ENCODE measurements at places on chromosomes 5 and 9.
A peak's percentile ranks its signal among the peaks of the same experiment; 100 is the strongest.

DNA sequence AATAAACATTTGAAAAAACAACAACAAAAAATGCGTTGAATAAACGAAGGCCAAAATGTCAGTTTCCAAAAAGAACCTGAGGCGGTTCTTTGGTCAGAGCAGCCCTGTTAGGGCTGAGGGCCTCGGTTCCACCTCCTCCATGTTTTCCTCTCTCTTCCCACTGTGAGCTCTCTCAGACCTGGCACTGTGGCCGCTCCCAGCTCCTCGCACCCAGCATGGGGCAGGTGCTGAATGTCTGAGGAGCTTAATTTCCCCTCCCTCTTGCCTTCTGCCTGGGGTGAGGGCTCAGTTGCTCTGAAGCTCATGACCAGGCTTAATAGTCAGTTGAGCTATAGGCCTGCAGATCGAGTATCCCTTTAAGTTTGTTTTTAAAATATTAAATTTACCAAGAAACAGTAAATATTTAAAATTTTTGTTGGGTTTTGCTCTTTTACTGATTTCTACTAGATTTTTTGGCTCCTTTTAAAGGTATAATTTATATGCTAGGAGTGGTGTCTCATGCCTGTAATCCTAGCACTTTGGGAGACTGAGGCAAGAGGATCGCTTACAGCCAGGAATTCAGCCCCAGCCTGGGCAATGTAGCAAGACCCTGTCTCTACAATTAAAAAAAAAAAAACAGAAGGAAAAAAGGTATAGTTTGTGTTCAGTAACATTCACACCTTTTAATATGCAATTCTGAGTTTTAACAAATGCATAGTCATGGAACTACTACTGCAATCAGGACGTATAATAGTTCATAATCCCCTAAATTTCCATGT, 28.1 kb downstream of the DAPK1 start:
- DNase-seq = no peak

GRCh38 chr9:14314424-14314928, 535 bp upstream of the NFIB start:
- DNase-seq = peak; percentile 70

DNA sequence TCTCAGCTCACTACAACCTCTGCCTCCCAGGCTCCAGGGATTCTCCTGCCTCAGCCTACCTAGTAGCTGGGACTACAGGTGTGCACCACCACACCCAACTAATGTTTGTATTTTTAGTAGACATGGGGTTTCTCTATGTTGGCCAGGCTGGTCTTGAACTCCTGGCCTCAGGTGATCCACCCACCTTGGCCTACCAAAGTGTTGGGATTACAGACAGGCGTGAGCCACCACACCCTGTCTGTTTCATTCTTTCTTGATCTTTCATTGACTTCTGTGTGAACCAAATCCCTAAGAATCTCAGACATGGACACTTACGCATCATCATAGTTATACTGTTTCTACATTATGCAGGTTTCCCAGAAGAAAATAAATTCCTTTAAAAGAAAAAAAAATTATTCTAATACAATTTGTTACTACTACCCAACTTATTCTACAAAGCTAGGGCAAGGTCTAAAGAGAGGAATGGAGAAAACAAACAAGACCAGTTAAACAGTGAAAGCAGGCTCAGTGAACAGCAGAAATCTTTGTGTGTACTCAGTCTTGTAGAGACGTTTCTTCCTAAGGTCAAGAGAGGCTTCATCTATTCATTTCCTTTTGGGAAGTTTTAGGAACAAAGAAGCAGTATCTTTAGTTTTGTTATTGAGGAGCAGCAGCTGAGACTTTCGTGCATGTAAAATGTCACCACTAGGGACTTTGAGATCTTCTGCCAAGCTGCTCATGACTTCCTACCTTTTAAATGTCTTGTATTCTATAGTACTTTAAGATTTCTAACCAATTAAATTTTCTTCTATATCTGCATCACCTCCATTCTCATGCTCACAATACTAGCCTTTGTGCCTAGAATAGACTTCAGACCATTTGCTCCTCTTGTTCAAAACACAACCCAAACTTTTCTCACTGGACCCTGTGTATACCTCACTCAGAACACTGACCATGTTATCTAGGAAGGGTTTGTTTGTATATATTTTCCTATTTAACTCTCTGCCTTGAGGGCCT, 5.6 kb upstream of the HMGCR start:
- no peak for DNase-seq

DNA sequence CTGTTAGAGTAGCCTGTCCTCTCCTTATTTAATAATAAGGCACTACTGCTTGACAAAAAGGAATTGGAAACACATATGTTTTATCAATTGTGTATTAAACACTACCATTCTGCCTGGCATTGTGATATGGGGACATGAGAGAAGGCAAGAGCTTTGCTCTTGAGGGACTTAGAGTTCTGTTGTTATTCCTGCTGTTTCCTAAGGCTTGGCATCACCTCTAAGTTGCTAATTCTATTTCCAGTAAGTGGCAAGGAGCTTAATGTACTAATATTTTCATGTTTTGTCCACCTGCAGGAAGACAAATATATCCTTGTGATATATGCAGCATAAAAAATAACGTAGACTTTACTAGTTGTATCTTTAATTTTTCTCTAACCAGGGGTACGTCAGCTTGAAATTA, 12.6 kb downstream of the HMGCR start:
- DNase-seq = no peak

GRCh38 chr9:14222149-14222835, 91.6 kb downstream of the NFIB start:
- DNase-seq = no peak

GRCh38 chr5:53373451-53374158, 106.8 kb upstream of the FST start:
- DNase-seq = no peak

DNA sequence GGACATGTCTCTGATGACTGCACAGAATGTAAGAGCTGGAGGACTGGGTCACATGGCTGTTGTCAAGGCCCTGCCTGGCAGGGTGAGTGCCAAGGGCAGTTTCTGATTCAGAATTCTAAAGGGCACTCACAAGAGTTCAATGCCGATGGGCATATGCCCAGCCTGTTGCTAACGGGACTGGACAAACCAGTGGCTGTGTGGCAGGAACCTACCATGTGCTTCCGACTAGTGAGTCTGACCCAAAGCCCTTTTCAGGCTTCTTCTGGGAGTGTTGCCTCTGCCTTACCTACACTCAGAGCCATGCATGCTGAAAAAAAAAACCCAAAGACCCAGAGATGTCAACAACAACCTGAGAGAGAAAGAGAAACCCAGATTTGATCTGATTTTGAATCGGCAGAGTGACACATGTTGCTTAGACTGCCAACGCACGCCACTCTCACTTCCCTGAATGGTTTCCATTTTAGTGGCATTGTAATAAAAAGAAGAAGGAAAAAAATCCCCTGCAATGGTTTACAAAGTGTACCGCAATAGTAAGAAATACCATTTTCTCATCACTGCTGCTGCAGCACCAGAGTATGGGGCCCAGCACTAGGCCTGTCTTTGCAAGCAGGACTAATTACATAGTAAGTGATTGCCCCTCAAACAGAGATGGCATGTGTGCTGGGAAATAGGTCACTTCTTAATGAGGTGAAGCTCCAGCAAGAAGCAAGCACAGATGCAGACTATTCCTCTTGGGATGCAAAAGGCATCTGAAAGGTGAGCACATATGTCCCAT, 194.3 kb downstream of the PALM2AKAP2 start:
- no peak for DNase-seq

Data from fibroblast of skin of left quadriceps (primary cell).